Chondrocyte (in vitro differentiated cells): ENCODE measurements at places on chromosomes 1 and 21. TPM values are rescaled to one million over a fixed set of nuclear protein-coding genes. Genes with fewer than 3 reads are reported as not detected.

DNA sequence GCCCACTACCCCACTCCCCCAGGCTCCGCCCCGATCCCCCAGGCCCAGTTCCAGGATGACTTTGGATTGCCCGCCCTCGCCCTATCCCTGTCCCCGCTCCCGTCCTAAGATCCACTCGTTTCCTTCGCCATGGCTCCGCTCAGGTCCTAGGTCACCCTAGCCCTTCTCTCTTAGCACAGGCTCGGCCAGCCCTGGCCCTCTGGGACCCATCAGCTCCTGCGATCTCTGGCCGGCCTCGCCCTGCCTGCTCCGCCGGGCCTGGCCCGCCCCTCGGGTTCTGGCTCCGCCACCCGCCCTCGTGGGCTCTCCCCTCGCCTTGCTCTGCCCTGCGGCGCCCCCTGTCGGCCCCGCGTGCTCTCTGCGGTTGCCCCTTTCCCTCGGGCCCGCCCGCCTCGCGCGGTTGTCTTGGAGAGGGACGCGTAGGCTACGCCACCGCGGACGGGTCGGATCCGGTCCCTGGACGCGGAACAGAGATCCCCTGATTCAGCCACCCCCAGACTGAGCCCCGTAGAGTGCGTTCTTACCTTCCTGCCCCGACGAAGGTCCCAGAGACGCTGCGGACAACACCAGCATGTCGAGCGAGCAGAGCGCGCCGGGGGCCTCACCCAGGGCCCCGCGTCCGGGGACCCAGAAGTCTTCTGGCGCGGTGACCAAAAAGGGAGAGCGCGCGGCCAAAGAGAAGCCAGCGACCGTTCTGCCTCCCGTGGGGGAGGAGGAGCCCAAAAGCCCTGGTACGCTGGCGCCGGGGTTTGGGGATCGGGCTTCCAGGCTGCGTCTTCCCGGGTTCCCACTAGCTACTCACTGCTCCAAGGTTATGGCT is at the start of gene LRRC71:
TSS of gene LRRC71 (plus strand) at position 400 of the 820 bp plus-strand sequence. CDS start at position 572, 172 bp downstream.
- peaks cover 10% of the 10 kb centered on the region for H3K36me3 ChIP-seq
- H3K4me1 ChIP-seq = peaks cover 19% of the 10 kb centered on the region
- peak within 1 kb of the TSS; percentile 53 for H3K4me3 ChIP-seq
- peaks cover 42% of the 10 kb centered on the region for H3K27me3 ChIP-seq
- H3K27ac ChIP-seq = no peak within 1 kb of the TSS
- DNase-seq = no peak

GRCh38 chr1:44284184-44284583 is 70.9 kb downstream of the ERI3 start:
- H3K27ac ChIP-seq = no peak overlapping the region
- no peaks in the 10 kb centered on the region for H3K27me3 ChIP-seq
- DNase-seq = no peak
- no peaks in the 10 kb centered on the region for H3K4me1 ChIP-seq
- H3K4me3 ChIP-seq = no peak overlapping the region

DNA sequence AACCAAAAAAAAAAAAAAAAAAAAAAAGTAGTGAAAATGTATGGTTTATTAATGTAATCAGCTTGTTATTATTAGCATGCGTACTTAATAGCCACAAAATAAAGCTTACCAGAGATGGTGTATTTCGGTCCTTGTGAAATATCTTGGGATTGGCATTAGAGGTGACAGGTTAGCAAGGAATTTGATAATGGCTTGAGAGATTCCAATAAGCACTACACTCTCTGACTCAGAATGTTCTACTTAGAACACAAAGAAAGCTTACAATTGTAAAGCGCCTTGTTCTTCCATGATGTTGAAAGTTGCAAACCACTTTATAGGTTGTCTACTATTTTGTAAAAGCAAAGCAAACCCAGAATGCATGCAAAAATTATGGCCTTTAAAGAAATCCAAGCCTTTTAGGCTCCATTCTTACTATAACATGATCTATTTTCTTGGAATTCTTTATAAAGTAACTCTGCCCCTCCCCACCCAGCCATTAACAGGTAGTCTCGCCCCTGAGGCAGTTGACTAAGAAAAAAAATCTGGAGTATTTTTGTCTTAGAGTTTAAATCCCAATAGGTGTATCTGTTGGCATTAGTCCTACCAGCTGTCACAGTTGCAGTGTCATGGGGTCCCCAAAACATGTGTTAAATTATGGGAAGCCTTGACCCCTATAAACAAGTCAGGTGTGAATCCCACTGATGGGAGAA is 129.2 kb downstream of the DHRS3 start:
- H3K4me1 ChIP-seq = peaks cover 29% of the 10 kb centered on the region
- no peak for DNase-seq
- H3K27me3 ChIP-seq = no peaks in the 10 kb centered on the region
- H3K4me3 ChIP-seq = no peak overlapping the region
- H3K27ac ChIP-seq = no peak overlapping the region
- H3K36me3 ChIP-seq = peaks cover 17% of the 10 kb centered on the region

GRCh38 chr1:37629008-37629407 is 5.7 kb downstream of the RSPO1 start:
- no peaks in the 10 kb centered on the region for H3K36me3 ChIP-seq
- no peak overlapping the region for H3K4me3 ChIP-seq
- no peaks in the 10 kb centered on the region for H3K4me1 ChIP-seq
- DNase-seq = no peak

GRCh38 chr1:76705560-76705959 is 161.7 kb upstream of the ST6GALNAC5 start:
- no peak overlapping the region for H3K27ac ChIP-seq
- H3K36me3 ChIP-seq = no peaks in the 10 kb centered on the region
- no peaks in the 10 kb centered on the region for H3K4me1 ChIP-seq
- DNase-seq = no peak
- H3K4me3 ChIP-seq = no peak overlapping the region

- no peaks in the 10 kb centered on the region for H3K36me3 ChIP-seq
- no peak overlapping the region for H3K27ac ChIP-seq
- H3K4me1 ChIP-seq = no peaks in the 10 kb centered on the region
- no peaks in the 10 kb centered on the region for H3K27me3 ChIP-seq
- H3K4me3 ChIP-seq = no peak overlapping the region
- no peak for DNase-seq
Observed at GRCh38 chr1:20705203-20705755, 12.5 kb downstream of the KIF17 start.

DNA sequence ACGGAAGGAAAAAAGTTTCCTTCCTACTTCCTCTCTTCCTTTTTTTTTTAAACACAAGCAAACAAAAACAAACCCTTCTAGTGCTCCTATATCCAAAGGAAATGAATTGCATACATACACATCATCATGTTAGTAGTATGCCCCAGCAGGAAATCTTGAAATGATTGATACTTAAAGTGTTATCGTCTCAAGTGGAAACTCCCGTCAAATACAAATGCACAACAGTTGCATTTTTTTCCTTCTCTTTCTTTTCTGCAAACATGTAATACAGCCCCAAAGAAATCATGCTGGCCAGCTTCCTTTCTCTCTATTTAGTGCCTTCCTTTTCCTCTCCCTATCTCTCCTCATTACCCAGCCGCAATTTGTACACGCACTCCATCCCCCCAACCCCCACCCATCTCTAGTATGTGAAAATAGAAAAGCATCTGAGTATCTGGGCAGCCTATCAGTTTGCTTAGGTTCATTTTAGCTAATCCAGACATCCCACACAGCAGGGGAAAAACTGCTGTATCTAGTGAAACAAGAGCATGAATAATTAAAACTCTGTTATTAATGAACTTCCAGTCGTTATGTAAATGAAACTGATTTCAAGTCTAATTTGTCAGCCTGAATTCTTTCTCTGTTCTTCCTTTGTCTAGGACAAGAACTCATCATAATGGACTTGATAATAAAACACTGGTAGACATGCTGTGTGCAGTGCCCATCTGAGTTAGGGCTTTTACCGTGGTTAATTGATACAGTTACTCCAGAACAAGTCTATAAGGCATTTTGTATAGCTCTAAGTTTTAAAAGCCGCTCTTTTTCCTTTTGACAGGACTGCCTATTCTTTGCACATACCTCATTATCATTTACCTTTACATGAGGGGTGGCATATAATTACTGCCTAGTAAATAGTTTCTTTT is 336.5 kb upstream of the ADGRL2 start:
- no peaks in the 10 kb centered on the region for H3K27me3 ChIP-seq
- no peak overlapping the region for H3K27ac ChIP-seq
- no peak overlapping the region for H3K4me3 ChIP-seq
- DNase-seq = no peak
- peaks cover 4% of the 10 kb centered on the region for H3K4me1 ChIP-seq

DNA sequence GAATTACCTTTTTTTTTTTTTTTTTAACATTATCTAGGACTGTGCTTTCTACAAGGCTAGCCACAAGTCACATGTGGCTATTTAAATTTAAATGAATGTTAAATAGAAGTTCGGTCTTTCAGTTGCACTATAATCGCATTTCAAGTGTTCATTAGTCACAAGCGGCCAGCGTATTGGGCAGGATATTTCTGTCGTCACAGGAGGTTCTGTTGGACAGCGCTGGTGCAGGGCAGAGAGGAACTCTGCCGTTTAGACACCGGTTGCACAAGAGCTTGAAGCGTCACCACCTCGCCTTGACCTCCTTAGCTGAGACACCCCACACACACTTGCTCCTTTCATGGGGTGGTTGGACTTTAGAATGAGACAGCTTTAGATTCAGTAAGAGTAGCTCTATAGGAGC is 64.1 kb downstream of the BACE2 start:
- H3K27me3 ChIP-seq = no peaks in the 10 kb centered on the region
- no peak for DNase-seq
- peaks cover 22% of the 10 kb centered on the region for H3K4me1 ChIP-seq
- H3K4me3 ChIP-seq = no peak overlapping the region

DNA sequence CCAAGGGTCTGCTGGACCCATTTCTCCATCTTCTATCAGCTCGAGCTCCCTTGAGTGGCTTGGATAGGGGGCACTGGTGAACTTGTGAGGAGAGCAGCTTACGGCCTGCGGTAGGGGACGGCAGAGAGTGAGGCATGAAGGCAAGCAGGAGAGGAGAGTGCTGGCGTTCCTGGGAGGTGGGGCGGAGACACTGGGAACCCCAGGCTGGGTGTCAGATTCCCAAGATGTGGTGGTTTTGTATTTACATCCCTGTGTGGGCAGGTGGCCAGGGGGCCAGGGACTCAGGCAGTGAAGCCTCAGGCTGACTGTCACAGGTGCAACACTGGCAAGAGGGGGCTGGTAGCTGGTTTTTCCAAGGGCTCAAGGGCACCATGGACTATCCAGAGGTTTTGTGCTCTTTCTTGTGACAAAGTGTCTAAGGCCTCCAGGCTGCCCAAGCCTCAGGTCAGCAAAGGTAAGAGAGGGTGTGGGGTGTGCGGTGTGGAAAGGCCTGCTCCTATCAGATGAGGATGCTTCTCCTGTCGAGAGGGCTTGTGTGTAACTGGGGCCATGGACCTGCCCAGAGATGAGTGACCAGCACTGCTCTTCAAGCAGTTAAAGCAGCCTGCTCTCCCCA is 45.1 kb upstream of the ROR1 start:
- DNase-seq = no peak
- no peaks in the 10 kb centered on the region for H3K27me3 ChIP-seq
- H3K4me3 ChIP-seq = no peak overlapping the region

DNA sequence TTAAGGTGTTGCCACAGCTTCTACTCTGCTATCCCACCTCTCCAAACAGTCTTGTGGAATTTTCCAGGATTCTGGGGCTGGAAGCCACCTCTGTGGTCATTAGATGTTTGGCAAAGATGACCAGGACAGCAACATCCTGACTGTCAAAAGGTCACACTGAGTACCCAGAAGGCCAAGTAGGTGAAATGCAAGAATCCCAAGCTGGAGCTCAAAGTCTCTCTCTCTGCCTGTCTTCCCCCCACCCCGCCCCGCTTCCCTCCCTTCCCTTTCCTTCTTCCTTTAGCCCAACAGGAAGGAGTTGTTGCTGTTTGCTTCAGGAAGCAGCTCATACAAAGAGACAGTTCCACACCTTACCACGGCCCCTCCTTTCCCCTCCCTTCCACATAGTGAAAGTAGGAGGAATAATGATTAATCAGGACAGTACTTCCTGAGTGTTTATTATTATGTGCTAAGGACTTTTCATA is 75.6 kb upstream of the SLC2A1 start:
- H3K36me3 ChIP-seq = no peaks in the 10 kb centered on the region
- H3K4me3 ChIP-seq = no peak overlapping the region
- H3K27me3 ChIP-seq = no peaks in the 10 kb centered on the region

GRCh38 chr1:161157867-161158266 is 1.4 kb upstream of the USP21 start:
- peaks cover 48% of the 10 kb centered on the region for H3K4me1 ChIP-seq
- no peak overlapping the region for H3K4me3 ChIP-seq
- DNase-seq = no peak
- no peaks in the 10 kb centered on the region for H3K27me3 ChIP-seq

- H3K36me3 ChIP-seq = no peaks in the 10 kb centered on the region
- H3K4me3 ChIP-seq = no peak overlapping the region
- no peak overlapping the region for H3K27ac ChIP-seq
- no peaks in the 10 kb centered on the region for H3K4me1 ChIP-seq
- peaks cover 9% of the 10 kb centered on the region for H3K27me3 ChIP-seq
Observed at GRCh38 chr1:90155721-90156487, 161.0 kb downstream of the ZNF326 start.

DNA sequence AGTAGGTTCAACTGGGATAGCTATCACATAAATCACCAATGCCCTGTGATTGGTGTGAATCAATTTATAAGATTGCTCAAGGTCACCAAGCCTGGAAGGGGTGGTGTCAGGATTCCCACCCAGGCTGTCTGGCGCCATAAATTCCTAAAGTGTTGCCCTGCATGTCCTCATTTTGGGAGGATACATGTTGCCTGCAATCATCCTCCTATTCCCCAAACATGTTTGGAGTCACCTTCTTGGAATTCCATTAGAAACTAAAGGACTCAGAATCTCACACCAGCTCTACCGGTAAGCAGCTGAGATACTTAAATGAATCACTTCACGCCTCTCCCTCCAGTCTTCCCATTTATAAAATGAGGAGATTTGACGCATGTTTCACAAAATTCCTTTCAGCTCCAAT is 54.1 kb upstream of the SLC45A1 start:
- peaks cover 29% of the 10 kb centered on the region for H3K4me1 ChIP-seq
- H3K4me3 ChIP-seq = no peak overlapping the region
- no peaks in the 10 kb centered on the region for H3K27me3 ChIP-seq
- H3K27ac ChIP-seq = no peak overlapping the region
- no peak for DNase-seq
- H3K36me3 ChIP-seq = no peaks in the 10 kb centered on the region

DNA sequence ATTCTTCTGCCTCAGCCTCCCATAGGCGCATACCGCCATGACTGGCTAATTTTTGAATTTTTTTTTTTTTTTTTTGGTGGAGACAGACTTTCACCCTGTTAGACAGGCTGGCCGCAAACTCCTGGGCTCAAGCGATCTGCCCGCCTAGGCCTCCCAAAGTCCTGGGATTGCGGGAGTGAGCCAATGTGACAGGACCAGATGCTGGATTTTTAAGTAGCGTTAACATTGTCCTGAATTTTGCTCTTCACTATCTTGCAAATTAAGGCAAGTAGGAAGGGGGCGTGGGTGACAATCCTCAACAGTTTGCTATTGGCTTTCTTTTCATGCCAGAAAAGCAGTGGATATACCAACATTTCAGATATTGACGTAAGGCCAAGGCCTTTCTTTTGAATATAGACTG is 49.7 kb upstream of the TSNAX start:
- no peaks in the 10 kb centered on the region for H3K4me1 ChIP-seq
- H3K27ac ChIP-seq = no peak overlapping the region
- no peaks in the 10 kb centered on the region for H3K36me3 ChIP-seq
- DNase-seq = no peak
- H3K27me3 ChIP-seq = peaks cover 5% of the 10 kb centered on the region

APCS gene
- not detected in 3 replicates for total RNA-seq

S100A7A gene
- total RNA-seq = not detected in 3 replicates

PROK1 gene
- total RNA-seq = not detected in 3 replicates

F13B gene
- not detected in 3 replicates for total RNA-seq

TLCD4 gene
- total RNA-seq = 1.6 to 2.6 TPM (median 2.4 TPM) in 3 replicates

S100A8 gene
- not detected in 3 replicates for total RNA-seq
